ENCODE measurements at places on chromosomes 12 and 14.

GRCh38 chr14:80522411-80522810, 311.1 kb upstream of the DIO2 start:
- no peak for DNase-seq

DNA sequence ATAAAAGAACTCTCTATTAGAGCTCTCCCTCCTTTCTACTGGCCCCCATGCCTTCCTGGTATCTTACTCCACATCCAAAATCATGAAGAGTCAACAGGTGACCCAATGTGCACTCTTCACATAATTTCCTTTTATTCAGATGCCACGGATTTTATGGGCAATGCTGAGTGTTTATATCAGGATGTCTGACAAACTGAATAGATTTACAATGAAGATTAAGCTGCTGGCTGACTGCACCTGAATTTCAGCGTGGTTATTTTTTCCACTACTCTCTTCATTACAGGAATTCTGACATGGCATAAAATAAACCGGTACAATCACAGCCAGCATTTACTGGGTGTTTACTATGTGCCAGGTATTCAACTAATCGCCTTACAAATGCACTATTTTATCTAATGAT, 29.4 kb upstream of the CERS5 start:
- DNase-seq: no peak

DNA sequence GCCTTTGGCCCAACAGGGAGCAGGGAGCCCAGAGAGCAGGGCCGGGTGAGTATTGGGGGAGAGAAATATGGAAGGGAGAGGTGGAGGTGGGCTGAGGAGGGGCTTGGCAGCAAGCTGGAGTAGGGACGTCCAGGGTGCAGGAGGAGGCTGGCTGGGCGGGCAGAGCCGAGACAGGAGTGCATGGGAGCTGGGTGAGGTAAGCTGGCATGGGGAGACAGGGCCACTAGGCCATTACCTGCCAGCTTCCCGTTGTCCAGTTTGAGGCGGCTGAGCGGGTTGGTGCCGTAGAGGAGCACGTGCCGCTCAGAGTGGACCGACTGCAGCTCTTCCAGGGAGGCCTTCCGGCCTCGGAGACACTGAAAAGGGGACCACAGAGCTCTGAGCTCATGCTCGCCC, 18.3 kb downstream of the SLC48A1 start:
- no peak for DNase-seq

GRCh38 chr14:58637040-58637390, 747 bp upstream of the DACT1 start:
- DNase-seq: no peak

- no peak for DNase-seq
Measured at GRCh38 chr12:124368421-124369032, 73.6 kb downstream of the RFLNA start.

DNA sequence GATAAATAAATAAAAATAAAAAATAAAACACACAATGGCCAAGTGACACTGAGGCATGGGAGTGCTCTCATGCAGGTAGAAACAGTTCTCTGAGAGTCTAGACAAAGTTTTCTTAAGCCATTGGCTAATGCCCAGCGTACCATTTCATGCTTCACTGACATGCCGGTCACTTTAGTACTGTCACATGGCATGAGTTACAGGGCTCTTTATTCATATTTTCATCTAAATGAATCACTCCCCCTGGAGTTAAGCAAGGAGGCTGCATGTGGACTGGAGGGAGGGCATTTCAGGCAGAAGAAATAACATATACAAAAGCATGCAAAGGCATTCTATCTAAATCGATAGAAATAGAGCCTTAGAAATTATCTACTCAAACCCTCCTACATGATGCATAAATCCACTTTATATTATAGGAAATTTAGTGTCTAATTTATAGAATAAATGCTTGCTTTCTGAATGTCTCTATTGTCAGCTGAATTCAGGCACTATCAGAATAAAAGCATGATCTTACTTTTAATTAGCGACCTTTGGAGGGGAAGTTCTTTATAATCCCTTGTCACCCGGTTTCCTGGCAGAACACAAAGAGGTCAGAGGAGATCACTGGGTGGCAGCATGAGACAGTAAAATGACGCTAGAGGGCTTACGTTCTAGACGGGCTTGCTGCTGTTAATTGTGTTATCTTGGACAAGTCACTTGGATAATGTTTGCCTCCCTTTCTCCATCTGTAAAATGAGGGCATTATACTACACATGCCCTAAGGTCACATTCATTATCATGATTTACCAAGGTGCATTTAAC, 17.5 kb downstream of the DYRK4 start:
- DNase-seq: no peak

- DNase-seq: no peak
Measured at GRCh38 chr14:58027904-58028303, 124.1 kb downstream of the ARMH4 start.

DNA sequence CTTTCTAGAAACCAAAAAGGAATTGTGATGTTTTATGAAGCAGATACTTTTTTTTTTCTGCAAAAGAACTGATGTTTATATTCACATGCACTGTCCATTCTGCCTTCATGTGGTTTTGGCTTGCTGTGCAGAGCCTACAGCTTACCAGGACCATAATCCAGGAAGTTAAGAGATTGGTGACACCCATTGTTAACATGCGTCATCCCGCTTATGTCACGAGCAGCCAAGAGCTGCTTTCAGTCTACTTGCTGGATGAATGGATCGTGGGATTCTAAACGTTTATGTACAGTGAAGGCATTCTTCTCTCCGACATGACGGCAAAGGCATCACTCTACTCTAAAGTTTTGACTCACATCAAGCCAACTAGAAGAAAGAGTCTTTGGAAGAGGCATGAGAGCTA, 76.6 kb downstream of the PAX9 start:
- no peak for DNase-seq

DNA sequence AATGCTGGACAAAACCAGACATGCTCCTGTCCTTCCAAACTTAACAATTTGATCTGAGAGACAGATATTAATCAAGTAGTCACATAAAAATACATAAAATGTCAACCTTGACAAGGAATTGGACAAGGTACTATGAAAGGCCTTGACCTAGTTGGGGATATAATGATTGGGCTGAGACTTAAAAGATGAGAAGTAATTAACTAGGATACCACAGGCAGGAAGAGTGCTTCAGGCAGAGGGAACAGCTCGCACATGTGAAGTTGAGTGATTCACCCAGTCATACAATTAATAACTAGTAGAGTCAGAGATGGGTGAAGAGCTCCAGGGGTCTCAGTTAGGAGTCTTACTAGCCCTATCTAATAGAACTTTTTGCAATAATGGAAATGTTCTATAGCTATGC, 259.5 kb downstream of the MSRB3 start:
- no peak for DNase-seq

- DNase-seq: no peak
Measured at GRCh38 chr12:29167445-29167844, 18.4 kb downstream of the FAR2 start.

DNA sequence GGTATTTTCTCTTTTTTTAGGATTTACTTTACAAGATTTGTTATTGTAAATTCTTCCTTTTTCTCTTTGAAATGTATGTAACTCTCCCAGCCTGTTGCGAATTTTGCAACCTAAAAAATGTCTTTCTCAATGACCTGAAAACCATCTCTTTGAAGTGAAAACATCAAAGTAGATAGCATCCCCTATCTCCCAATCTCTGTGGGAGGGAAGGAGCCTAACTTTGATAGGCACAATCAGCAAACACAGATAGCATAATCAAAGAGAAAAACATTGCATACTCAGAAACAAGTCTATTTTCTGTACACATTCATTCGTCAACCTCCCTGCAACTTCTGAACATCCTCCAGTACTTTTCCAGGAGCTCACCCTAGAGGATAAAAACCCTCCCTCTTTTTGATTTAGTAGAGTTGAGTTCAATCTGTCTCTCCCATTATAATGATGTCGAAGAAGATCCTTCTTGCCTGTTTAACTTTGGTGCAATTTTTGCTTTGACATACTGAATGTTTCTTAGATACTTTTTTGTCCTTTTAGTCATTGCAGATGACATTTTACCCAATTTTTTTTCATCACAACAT, 849.2 kb upstream of the LRFN5 start:
- DNase-seq: no peak

- DNase-seq: no peak
Measured at GRCh38 chr12:52633383-52633782, 15.0 kb upstream of the KRT73 start.

GRCh38 chr12:9662488-9662887, 7.0 kb upstream of the CLEC2D start:
- DNase-seq: no peak

DNA sequence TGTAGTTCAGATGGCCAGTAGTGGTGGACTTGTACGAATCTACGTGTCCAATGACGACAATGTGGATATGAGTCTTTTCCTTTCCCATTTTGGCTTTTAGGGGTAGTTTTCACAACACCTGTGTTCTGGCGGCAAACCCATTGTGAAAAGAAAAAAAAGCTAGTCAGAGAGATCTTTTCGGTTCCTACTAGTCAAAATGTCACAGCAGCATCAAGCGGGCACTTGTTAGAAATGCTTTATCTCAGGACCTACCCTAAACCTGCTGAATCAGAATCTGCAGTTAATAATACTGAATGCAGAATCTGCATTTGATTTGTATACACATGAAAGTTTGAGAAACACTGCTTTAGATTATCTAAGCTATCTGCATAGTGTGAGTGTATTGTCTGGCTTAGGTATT, 18.3 kb downstream of the AEBP2 start:
- DNase-seq: no peak

DNA sequence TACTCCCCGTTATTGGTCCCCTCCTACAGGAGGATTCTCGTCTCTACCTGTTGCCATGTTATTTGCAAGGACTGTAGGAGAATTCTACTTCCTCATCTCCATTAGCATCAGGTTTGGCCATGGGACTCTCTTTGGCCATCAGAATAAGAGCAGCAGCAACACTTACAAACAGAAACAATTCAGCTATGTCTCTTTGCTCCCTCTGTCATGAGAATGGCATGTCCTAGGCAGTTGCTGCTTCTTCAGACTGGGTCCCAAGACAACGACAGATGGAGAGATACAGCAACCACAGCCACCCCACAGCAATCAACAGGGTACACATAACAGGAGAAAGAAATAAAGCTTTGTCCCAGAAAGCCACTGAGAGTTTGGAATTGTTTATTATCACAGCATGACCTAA, 19.7 kb downstream of the SLC41A2 start:
- DNase-seq: no peak

GRCh38 chr12:107326237-107326636, 232.9 kb upstream of the CRY1 start:
- no peak for DNase-seq
